ENCODE measurements at places on chromosomes 6 and 20. TPM values are rescaled to one million over a fixed set of nuclear protein-coding genes. Genes with fewer than 3 reads are reported as not detected.

DNA sequence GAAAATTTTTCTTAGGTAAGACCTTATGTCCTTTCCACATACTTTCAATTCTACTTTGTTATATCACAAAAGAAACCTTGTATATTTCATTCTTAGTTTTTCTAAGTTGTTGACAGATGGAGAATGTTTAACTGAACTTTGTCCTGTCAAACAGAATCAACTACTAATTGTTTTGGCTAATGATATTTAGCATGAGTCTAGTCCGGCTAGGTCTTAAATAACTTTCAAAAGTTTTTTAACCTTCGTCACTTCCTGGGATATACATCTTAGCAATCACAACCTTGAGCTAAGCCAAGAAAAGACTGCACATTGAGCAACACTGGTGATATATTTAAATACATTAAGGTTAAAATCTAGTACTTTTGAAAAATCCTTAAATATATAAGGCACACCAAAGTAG lies 62.9 kb upstream of the RUNX2 start:
- no peak overlapping the region for H3K4me3 ChIP-seq
- peaks cover 2% of the 10 kb centered on the region for H3K36me3 ChIP-seq
- peaks cover 9% of the 10 kb centered on the region for H3K4me1 ChIP-seq

DNA sequence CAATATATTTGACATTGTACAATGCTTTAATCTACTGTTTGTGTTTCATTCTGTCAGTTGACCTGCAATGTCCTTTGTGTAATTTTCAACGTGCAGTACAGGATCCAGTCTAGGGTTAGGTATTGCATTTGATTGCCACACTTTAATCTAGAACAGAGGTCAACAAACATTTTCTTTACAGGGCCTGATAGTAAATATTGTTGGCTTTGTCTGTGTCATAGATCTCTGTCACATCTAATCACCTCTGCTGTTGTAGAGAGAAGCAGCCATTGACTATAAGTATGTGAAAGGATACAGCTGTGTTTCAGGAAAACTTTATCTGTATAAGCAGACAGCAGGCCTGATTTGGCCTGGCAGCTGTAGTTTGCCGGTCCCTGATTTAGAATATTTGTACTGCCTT lies 39.3 kb downstream of the ATRN start:
- H3K27ac ChIP-seq = no peak overlapping the region
- H3K36me3 ChIP-seq = peaks cover 5% of the 10 kb centered on the region
- H3K4me3 ChIP-seq = no peak overlapping the region
- no peak for DNase-seq
- no peaks in the 10 kb centered on the region for H3K27me3 ChIP-seq

DNA sequence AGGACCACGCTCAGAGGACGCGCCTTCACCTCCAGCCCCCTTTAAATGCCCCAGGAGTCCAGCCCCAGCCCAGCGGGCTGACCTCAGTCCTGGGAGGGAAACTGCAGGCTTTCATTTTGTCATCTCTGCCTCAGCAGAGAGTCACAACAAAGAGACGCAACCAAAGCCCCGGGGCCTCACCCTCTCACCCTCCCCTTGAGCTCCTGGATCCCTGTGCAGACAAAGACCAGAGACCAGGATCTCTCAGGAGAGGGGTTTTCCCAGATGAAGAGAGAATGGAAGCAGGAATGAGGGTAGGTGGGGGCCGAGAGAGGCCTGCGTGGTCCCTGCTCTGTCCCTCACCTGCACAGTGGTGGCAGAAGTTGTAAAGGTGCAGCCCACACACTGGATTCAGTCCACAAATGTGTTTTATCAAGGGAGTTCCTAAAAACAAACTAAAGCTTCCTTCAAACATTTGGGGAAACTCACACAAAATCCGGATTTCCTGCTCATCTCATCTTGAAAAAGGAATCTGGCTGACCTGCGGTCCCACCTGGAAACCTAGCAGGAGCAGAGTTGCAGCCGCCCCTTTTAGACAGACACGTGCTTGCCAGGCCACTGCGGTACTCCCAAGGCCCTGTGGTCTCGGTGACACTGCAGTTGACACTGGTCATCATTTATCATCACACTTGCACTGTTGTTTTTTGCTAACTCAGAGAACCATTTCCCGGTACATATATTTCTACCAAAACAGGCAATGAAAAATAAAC lies 27.1 kb downstream of the PTGIS start:
- H3K27me3 ChIP-seq = peaks cover 15% of the 10 kb centered on the region
- DNase-seq = no peak
- H3K27ac ChIP-seq = no peak overlapping the region
- H3K4me3 ChIP-seq = no peak overlapping the region

DNA sequence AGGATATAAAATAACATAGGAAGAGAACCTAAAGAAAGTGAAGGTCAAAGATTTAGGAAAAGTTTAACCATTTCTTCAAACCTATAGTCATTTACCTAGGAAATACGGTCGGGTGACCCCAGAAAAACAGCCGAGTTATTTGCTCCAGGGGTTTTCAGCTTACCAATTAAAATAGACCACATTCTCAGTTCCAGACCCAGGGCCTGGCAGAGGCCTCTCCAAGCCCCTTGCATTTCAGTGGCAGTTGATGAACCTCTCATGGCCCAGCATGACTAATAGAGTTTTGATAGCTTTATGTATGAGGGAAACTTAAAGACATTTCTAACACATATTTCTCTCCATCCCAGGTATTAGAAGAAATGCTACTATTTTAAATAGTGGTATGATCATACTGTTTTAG lies 113.5 kb downstream of the OGFRL1 start:
- H3K27me3 ChIP-seq = peaks cover 10% of the 10 kb centered on the region
- H3K4me1 ChIP-seq = no peaks in the 10 kb centered on the region
- no peak overlapping the region for H3K27ac ChIP-seq
- no peak overlapping the region for H3K4me3 ChIP-seq
- no peak for DNase-seq
- H3K36me3 ChIP-seq = no peaks in the 10 kb centered on the region

- peaks cover 3% of the 10 kb centered on the region for H3K27me3 ChIP-seq
- no peak overlapping the region for H3K4me3 ChIP-seq
- no peaks in the 10 kb centered on the region for H3K4me1 ChIP-seq
- H3K36me3 ChIP-seq = no peaks in the 10 kb centered on the region
These were observed 27.0 kb upstream of the ECI2 start for GRCh38 chr6:4162370-4162769.

- H3K4me1 ChIP-seq = peaks cover 45% of the 10 kb centered on the region
- peaks cover 78% of the 10 kb centered on the region for H3K36me3 ChIP-seq
- no peaks in the 10 kb centered on the region for H3K27me3 ChIP-seq
These were observed 5.5 kb downstream of the ZSCAN12 start for GRCh38 chr6:28393912-28394662.

DNA sequence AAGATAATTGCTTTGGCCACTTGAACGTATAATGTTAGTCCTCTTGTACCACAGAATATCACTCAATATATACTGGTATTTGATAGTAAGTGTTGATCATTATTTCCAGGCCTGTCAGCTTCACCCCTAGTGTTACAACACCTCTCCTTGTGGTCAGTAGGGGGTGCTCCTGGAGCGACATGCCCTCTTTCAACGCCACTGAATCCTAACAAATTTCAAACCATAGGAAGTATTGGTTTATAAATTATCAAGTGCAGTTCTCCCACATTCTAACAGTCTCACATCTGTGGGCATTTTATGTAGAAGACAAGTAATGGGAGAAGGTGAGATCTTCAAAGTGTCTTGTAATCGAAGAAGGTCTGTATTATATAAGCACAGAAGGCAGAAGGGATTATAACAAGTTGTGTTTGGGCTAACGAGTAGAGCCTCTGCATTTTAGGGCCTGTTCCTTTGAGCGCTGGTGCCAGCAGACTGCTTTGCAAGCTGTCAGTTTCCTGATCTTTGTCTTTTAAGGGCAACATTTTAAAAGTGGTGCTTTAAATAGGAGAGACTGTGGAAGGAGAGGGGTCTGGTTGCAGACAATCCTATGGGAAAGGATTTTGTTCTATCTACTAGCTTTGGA lies 57.1 kb upstream of the CEP162 start:
- DNase-seq = no peak
- peaks cover 2% of the 10 kb centered on the region for H3K36me3 ChIP-seq
- H3K4me3 ChIP-seq = no peak overlapping the region
- H3K4me1 ChIP-seq = no peaks in the 10 kb centered on the region

DNA sequence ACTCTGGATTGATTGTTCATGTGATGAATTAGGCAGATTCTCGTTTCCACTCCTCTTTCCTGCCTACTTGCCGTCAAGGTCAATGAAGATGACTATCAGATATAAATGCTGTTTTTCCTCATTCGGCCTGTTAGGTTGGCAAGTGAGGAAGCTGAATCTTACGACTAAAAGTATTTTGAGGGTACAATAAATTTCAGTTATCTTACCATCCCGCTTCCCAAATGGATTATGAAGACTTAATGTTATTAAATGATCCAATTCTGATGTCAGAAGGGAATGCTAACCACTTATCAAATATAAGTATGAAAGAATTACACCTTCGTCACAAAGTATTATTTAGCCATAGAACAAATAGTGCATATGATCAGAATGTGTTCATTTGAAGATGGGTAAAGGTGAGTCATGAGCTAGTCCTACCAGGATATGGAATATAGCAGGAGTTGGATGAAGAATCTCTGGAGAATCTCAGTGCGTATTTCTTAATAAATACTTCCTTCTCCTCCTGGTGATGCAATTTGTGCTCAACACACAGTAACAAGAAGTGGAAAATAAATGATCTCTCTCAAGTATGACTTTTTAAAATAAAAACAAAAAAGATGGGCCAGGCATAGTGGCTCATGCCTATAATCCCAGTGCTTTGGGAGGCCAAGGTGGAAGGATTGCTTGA lies 4.6 kb downstream of the GPLD1 start:
- H3K36me3 ChIP-seq = no peaks in the 10 kb centered on the region
- no peak overlapping the region for H3K27ac ChIP-seq
- no peaks in the 10 kb centered on the region for H3K4me1 ChIP-seq
- H3K4me3 ChIP-seq = no peak overlapping the region
- no peak for DNase-seq

LHFPL5 gene
- not detected for total RNA-seq

ASIP gene
- total RNA-seq = not detected
